ENCODE measurements at places on chromosomes 6 and 20. TPM values are rescaled to one million over a fixed set of nuclear protein-coding genes. Genes with fewer than 3 reads are reported as not detected.

DNA sequence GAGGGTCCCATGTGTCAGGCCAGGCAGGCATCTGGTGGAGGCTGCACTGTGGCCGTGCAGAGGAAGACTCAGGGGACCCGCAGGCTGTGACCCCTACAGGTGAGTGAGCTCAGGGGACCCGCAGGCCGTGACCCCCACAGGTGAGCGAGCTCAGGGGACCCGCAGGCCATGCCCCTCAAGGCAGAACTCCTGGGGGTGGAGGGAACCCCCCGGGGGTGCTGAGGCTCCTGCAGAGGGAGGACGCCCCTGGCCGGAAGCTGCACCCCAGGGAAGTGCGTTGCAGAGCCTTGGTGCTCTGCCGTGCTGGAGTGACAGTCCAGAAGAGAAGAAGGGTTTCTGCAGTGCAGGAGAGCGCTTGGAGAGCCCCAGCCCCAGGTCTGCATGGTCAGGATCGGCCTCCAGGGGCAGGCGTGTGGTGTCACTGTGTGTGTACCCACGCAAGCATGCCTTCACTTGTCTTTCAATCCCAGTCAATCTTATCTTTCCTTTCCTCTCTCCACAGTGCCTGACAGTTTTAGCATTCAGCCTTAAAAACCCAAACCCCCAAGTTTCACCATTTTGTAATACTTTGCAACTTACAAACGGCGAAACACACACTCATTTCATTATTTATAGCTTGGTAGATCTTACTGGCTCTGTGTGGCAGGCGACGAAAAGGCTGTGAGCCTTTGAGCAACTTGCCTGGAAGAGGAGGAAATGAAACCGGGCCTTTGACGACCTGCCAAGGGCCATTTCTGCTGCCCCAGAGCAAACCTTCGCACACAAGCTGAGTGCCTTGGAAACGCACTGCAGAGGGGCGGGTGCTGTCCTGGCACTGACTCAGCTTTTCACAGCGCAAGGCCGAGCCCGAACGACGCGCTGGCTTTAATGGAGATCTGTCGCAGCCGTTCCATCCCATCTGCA, 101.4 kb upstream of the AGPAT4 start:
- no peak for DNase-seq

- DNase-seq: peak; percentile 84
Measured at GRCh38 chr6:38493931-38494547, 145.7 kb downstream of the BTBD9 start.

- DNase-seq: no peak
Measured at GRCh38 chr20:46558511-46558959, 8.1 kb upstream of the OCSTAMP start.

GRCh38 chr6:123940551-123940950, 136.9 kb downstream of the NKAIN2 start:
- DNase-seq: no peak

ULBP2 gene
- 0.99 TPM for total RNA-seq

- DNase-seq: peak; percentile 29
Measured at GRCh38 chr20:58986286-58986967, 5.4 kb downstream of the NELFCD start.

FAM209B gene
- 1.3 TPM for total RNA-seq

DNA sequence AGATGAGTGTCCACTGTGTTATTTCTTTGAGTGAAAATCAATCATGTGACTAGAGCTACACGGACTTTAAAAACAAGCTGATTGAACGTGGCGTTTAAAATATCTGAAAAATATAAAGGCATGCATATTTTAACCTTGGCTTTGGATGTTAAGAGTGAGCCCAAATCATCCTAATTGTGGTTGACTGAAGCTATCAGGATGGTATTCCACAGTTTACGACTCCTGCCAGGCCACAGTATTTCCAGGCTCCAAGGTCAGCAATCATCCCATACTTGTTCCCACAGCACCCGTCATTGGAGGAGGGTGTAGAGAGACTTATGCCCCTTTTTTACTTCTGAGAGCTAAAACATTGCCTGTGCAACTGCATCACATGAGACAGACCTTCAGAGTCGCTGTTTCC, 43.2 kb upstream of the TMX4 start:
- no peak for DNase-seq

DNA sequence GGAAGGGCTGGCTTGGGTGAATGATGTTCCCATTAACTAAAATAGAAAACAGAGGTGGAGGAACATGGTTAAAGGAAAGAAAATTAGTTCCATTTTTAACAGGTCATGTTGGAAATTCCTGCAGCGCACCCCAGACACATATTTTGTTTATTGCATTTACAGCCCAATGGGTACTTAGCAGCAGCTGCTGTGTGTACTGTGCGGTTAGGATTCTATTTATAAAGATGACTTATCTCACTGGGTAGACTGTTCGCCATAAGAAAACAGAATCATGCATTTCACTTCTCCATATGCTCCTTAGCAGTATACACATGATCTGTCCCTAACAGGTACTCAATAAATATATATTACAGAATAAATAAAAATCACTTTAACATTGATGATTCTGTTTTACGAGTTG, 135.8 kb downstream of the SLC35F1 start:
- no peak for DNase-seq

DNA sequence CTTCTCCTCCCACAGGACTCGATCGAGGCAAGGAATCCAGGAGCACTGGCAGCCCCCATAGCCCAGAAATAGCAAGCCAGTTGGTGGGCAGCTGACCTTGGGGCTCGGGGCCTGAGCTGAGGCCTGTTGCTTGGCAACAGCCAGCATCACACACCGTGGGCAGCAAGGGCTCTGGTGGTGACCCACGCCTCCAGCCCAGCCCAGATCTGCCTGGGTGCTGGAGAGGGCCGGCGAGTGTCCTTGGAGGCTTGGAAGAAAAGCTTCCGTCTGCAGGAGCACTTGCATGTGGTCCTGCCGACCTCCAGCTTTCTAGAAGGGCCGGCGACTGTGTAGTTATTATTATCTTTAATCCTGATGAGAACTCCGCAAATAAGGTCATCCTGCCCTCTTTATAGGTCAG, 67.3 kb downstream of the STK35 start:
- DNase-seq: no peak

DNA sequence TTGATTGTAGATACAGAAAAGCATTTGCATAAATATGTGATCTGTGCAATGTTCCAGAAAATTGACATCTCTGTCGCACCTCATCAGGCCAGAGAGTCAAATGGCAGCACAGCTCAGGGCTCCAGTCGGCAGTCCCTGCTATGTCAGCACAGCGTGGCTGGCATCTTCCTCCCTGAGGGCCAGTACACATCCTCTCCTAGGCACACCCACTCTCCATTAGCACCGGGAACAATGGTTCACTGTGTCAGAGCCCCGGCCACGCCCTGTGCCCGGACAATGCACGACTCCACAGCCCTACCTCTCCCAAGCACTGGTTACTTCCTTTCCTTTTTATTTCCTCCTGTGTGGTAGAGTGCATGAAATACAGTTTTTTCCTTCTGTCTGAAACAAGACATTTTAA, 114.9 kb downstream of the FOXC1 start:
- no peak for DNase-seq

LGSN gene
- 0.09 TPM for total RNA-seq

- no peak for DNase-seq
Measured at GRCh38 chr20:50870561-50871161, 60.6 kb downstream of the ADNP start.

FAM217A gene
- not detected for total RNA-seq

DNA sequence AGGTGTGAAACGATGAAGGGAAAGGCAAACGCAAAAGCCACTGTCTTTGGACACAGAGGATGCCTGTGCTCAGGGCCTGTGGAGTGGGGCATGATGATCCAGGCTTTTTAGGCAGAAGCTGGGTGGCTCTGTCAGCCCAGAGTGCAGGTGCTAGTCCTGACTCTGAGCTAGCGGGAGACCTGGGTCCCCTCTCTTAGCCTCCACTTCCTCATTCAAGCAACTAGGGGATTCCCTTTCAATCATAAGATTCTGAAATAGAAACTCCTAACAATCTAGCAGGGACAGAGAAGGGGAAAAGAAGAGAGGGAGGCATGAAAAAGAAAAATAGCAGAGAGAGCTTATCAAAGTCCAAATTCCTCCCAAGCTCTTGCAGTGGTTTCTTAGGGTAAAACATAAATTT, 7.6 kb upstream of the HIVEP2 start:
- DNase-seq: no peak

GRCh38 chr20:62933966-62934365, 4.0 kb upstream of the GID8 start:
- no peak for DNase-seq
